Renal cortical epithelial cell (primary cell): ENCODE measurements at places on chromosomes 6 and 20. TPM values are rescaled to one million over a fixed set of nuclear protein-coding genes. Genes with fewer than 3 reads are reported as not detected.

DLL1 gene
- total RNA-seq, result 0.15 and 2.1 TPM in 2 replicates

NR2E1 gene
- not detected in 2 replicates for total RNA-seq

SMIM8 gene
- total RNA-seq, result 3.5 and 8.7 TPM in 2 replicates

CRYBG1 gene
- total RNA-seq, result 13.9 and 16.3 TPM in 2 replicates

NMBR gene
- 0.10 TPM in 1 of 2 replicates, not detected in the other for total RNA-seq

LZTS3 gene
- total RNA-seq, result 21.7 and 23.5 TPM in 2 replicates

MLIP gene
- total RNA-seq, result 0.15 TPM in 1 of 2 replicates, not detected in the other

MCM8 gene
- 10.4 and 10.9 TPM in 2 replicates for total RNA-seq

POU5F1 gene
- total RNA-seq, result 6.6 and 11.3 TPM in 2 replicates

MAP7 gene
- total RNA-seq, result 21.5 and 28.5 TPM in 2 replicates

COL20A1 gene
- not detected in 2 replicates for total RNA-seq

CALHM4 gene
- not detected in 2 replicates for total RNA-seq

C4B gene
- 0.35 and 32.2 TPM in 2 replicates for total RNA-seq

RPS6KA2 gene
- 30.9 and 34.9 TPM in 2 replicates for total RNA-seq

VSTM2L gene
- 8.0 and 12.7 TPM in 2 replicates for total RNA-seq

BCAS1 gene
- 0.10 and 0.17 TPM in 2 replicates for total RNA-seq

FAXC gene
- total RNA-seq, result 7.8 and 8.1 TPM in 2 replicates

SLC22A3 gene
- total RNA-seq, result 10.4 and 11.4 TPM in 2 replicates

XKR7 gene
- total RNA-seq, result 0.10 and 0.17 TPM in 2 replicates

SIRPD gene
- not detected in 2 replicates for total RNA-seq

NANP gene
- 8.2 and 8.9 TPM in 2 replicates for total RNA-seq

LINC00237 gene
- total RNA-seq, result not detected in 2 replicates
